ENCODE measurements at places on chromosomes 2 and 18.
A peak's percentile ranks its signal among the peaks of the same experiment; 100 is the strongest.

DNA sequence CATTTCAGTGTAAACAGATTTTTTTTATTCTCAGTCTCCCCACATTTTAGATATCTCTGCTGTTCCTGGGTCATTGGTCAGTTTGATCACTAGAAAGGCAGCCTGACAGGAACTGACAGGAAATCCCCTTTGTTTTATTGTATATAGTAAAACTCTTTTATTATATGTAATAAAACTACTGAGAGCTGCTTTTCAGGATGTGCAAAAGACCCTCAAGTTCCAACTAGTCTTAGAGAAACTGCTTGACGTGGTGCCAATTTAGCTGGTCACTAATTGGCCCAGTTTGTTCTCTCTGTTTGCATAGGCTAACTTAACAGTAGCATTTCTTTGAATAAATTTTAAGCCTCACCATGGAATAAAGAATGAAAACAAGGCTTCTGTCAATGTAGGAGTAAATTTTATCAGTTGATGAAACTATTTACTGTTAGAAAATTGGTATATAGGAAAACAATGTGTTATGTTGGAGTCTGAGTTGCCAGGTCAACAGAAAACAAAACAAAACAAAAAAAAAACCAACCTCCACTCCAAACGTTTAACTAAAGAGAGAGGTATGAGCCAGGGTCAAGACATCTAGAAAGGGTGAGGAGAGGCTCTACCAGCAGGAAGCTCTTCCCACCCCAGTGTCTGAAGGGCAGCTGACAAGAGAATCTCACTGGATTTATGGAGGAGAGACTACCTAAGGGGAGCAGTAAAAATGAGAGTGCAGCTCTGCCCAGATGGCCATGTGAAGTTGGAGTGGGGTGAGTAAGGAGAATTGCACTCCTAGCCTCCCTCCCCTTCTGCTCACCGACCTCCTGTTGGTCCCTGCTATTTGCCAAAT lies 184.6 kb downstream of the ST6GAL2 start:
- DNase-seq: no peak

- peak; percentile 88 for DNase-seq
These were observed 209.4 kb upstream of the CXCR4 start for GRCh38 chr2:136327162-136327852.

- no peak for DNase-seq
These were observed 289.2 kb downstream of the TDRD15 start for GRCh38 chr2:21412944-21413443.

GRCh38 chr2:97688062-97688827 lies 18.7 kb downstream of the C2orf92 start:
- DNase-seq: no peak

- no peak for DNase-seq
These were observed 7.8 kb upstream of the DYNC2LI1 start for GRCh38 chr2:43766006-43766405.

DNA sequence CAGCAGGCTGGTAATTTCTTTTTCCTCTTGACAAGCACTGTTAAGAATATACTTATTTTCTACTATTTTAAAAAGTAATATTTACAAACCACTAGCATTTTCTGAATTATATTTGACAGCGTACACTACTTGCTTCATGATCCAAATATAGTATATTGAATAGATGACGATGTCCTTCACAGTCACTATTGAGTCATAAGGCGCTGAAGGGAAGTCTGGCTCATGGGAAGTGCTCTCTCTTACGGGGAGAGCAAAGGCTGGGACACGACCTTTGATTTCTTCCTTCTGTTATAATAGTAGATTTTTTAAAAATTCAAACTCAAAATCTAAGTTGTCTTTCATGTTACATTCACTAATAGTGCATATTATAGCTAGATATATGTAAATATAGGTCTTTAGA lies 357.1 kb downstream of the SOCS6 start:
- DNase-seq: no peak

DNA sequence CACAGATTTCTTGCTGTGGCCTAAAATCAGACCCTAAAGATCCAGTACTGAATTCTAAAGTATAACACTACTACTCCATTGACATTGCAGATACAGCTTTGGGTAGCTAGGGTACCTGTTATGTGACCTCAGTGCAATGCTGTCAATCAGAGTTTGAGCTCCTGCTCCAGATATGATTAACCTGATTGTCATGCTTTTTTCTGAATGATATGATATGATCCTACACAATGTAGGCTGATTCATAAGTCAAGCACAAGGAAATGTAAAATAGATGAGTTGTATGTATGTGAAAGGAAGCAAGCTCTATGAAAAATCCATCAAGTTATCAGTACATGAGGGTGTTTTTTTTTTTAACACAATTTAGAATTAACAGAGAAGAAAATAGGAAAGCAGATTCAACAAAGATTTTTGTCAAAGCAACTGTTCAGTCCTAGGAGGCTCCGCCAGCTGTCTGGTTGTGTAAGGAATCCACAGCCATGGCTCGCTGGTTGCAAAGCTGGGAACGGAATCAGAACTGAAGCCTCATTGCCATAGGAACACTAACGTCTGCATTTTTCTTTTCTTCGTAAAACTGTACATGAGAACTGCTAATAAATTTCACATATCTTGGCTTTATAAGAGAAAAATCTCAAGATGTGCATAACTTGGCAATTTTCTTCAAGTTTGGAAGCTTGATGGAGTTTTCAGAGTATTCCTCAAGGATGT lies 52.9 kb downstream of the NR4A2 start:
- no peak for DNase-seq

DNA sequence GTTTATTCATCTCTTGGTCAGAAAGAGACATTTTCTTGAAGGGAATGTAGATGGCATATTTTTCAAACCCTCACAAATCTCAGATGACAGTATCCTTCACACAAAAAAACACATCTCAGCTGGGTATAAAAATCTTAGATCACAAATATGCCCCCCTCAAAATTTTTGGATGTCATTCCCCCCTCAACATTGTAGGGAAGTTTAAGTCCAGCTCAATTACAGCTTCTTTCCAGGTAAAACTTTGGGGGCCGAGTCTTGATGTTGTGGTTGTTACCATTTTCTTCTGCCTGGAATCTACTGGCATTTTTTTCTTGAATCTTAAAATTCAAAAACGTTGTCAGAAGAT lies 46.1 kb downstream of the HDAC4 start:
- no peak for DNase-seq

- DNase-seq: peak; percentile 76
These were observed 207.4 kb downstream of the ARL6IP6 start for GRCh38 chr2:152925547-152926448.

DNA sequence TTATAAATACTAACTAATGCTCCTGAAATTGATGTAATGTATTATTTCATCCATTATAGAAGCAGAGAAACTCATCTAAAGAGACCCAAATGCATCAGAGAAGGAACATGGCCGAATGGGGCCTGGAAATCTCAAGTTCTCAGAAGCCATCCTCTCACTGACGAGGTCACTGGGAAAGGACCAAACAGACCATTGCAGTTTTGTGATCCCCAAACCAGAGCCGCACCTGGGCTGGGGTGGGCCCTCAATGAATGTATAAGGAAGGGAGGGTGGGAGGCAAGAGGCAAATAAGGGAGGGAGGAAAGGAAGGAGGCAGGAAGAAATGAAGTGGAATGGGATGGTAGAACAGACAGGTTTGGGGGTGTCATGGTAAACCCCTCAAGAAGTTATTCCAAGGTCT lies 245.3 kb upstream of the ID2 start:
- no peak for DNase-seq

GRCh38 chr2:74551530-74551929 lies 2.2 kb downstream of the LOXL3 start:
- no peak for DNase-seq

DNA sequence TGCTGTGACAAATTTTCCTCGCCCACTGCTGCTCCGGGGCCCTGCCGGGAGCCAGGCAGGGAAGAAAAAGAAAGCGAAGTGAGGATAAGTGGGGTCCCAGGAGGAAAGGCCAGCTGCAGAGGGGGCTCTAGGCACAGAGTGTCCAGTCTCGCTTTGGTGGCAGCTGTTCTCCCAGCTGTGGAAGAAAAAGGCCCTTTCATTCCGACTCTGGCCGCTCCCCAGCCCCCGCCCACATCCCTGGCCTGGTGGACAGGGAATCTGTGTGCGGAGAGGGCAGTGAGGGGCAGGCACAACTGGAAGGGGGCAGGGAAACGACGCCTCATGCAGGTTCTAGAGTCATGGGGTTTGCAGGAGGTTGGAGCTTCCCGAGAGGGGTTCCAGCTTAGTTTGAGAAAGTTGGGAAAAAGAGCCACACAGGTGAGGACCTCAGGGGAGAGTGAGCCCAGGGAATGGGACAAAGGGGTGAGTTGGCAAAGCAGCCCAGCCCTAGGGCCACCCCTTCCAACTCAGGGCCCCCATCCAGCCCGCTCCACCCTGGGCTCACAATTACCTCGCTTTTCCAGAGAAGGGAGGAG lies 1.8 kb downstream of the RTKN start:
- DNase-seq: no peak

- DNase-seq: no peak
These were observed 204.4 kb downstream of the NCKAP5 start for GRCh38 chr2:133363884-133364283.

GRCh38 chr2:202555356-202555755 lies 79.4 kb upstream of the FAM117B start:
- peak; percentile 33 for DNase-seq

DNA sequence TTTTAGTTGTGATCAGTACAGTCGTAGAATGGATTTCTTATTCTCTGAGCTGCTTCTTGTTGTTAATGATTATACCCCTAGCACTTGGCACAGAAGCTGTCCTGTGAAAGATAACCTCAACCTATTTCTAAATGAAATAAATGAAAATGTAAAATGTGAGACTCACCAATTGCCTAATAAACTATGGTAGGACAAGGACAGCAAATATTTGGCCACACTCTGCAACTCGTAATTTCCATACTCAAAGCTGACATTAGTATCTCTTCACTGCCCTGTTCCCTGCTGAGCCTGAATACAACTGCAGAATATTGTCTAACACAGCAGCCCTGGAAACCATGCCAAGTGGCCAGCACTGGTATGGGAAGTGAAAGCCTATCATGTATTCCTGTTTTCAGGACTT lies 34.5 kb downstream of the TMEM182 start:
- no peak for DNase-seq

DNA sequence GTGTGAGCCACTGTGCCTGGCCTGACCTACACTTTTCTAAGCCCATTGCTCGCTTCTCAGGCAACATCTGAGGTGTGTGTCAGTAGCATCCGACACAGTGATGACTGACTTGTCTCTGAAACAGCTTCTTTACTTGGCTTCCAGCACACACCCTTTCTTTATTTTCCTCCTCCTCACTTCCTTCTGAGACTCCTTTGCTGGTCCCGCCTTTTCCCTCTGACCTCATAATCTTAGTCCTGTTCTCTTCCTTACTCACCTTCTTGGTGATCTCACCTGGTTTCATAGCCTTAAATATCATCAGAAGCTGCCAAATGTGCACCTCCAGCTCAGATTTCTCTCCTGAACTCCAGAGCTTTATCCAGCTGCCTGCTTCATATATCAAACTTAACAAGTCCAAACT lies 66.6 kb upstream of the PELI1 start:
- DNase-seq: peak; percentile 26

DNA sequence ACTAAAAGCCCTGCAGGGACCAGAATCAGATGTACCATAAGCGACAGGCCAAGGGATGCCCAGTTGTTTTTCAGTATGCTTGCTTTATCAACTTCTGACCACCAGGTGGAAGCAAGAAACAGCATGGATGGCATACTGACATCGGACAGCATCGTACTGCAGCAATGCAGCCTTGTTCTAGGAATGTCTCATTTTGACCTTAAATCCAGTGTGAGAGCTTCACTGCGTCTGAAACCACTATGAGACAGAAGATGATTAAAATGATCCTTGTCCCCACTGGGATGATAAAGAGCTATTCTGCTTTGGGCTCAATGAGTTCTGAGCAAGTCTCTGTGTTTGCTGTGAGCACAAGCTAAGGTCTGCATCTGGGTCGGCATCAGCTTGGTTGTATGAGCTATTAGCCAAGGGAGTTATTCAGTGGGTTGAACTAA lies 54.3 kb downstream of the CDK15 start:
- DNase-seq: peak; percentile 57

- peak; percentile 13 for DNase-seq
These were observed at the start of gene NETO1 for GRCh38 chr18:72867746-72868584. TSS of gene NETO1 (minus strand) at chr18:72867987. CDS start at chr18:72867291, 696 bp downstream.

GRCh38 chr18:5294457-5295230 lies 882 bp downstream of the ZBTB14 start:
- DNase-seq: peak; percentile 79

- DNase-seq: no peak
These were observed 20.4 kb upstream of the L3MBTL4 start for GRCh38 chr18:6434987-6435709.

- DNase-seq: no peak
These were observed 14.6 kb upstream of the RIT2 start for GRCh38 chr18:43129946-43130524.
